Muscle of leg (tissue), 16 donors: ENCODE measurements at places on chromosomes 2 and 18. TPM values are rescaled to one million over a fixed set of nuclear protein-coding genes. Genes with fewer than 3 reads are reported as not detected.

DNA sequence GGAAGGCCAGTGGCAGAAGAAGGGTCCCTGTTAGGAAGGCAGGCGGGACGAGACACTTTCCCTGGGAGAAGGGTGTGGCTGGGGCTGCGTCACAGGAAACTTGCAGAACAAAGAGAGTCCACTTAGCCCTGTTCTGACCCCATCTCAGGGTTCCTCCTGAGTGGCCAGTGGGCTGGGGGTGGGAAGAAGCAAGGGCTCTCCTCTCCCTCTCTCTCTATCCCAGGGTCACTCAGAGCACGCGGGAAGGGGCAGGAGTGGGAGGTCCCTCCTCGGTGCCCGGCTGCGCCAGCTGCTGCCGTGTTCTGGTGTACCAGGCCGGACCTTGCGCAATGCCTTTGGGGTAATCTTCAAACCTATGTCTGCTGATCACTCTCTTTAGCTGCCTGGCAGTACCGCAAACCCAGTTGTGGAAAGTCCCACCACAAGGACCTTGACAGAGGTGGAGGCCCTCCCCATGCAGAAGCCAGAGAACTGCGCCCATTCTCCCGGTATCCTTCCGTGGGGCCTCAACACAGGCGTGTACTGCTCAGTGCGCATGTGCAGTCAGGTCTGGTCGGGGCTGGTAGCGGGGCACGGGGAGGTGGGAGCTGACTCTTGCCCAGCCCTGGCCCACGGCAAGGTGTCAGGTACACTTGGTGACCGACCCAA is 47.8 kb upstream of the ST3GAL5 start:
- no peaks in the 10 kb centered on the region for H3K36me3 ChIP-seq
- no peak for DNase-seq

GRCh38 chr2:85434696-85435095 is 16.2 kb downstream of the SH2D6 start:
- peaks cover 84% of the 10 kb centered on the region for H3K4me1 ChIP-seq
- no peak overlapping the region for H3K4me3 ChIP-seq
- H3K36me3 ChIP-seq = no peaks in the 10 kb centered on the region
- no peak for DNase-seq

Gene SLC14A1
- polyA plus RNA-seq = 1.5 TPM

Gene TNFAIP6
- 14.3 TPM for polyA plus RNA-seq

Gene PLCD4
- polyA plus RNA-seq = 58.5 TPM

- no peak for DNase-seq
- H3K4me1 ChIP-seq = no peaks in the 10 kb centered on the region
- H3K27ac ChIP-seq = no peak overlapping the region
- H3K36me3 ChIP-seq = no peaks in the 10 kb centered on the region
- no peak overlapping the region for H3K4me3 ChIP-seq
Measured at GRCh38 chr18:45662468-45662867, 47.2 kb downstream of the SLC14A2 start.

- no peaks in the 10 kb centered on the region for H3K27me3 ChIP-seq
- H3K27ac ChIP-seq = no peak overlapping the region
- H3K36me3 ChIP-seq = no peaks in the 10 kb centered on the region
- no peak overlapping the region for H3K4me3 ChIP-seq
- H3K4me1 ChIP-seq = no peaks in the 10 kb centered on the region
- no peak for DNase-seq
Measured at GRCh38 chr18:54323970-54324369, 33.7 kb downstream of the STARD6 start.

Gene AFF3
- polyA plus RNA-seq = 3.7 TPM

DNA sequence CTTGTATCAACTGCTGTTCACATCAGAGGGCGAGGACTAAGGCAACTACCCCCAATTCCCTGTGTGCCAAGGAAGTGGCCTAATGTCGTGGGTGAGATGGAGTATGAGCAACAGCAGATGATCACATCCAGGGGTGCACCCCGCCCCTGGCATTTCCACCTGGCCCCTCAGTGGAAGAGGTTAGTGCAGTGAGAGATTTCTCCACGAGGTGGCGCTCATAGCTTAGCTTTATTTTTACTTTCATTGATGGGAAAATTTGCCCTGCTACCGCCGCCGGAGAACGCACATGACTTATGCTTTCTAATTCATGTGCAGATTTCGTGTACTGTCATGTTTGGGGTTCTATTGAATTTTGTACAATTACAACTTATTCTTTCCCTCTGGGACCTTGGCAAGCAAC is 470.6 kb upstream of the MEX3C start:
- H3K27ac ChIP-seq = no peak overlapping the region
- peak; percentile 52 for DNase-seq
- H3K36me3 ChIP-seq = no peaks in the 10 kb centered on the region
- no peak overlapping the region for H3K4me3 ChIP-seq
- no peaks in the 10 kb centered on the region for H3K27me3 ChIP-seq
- peaks cover 3% of the 10 kb centered on the region for H3K4me1 ChIP-seq

GRCh38 chr2:66364495-66365333 is 70.2 kb upstream of the MEIS1 start:
- H3K36me3 ChIP-seq = no peaks in the 10 kb centered on the region
- no peaks in the 10 kb centered on the region for H3K4me1 ChIP-seq
- no peaks in the 10 kb centered on the region for H3K27me3 ChIP-seq
- H3K27ac ChIP-seq = peak overlapping the region; percentile 9

DNA sequence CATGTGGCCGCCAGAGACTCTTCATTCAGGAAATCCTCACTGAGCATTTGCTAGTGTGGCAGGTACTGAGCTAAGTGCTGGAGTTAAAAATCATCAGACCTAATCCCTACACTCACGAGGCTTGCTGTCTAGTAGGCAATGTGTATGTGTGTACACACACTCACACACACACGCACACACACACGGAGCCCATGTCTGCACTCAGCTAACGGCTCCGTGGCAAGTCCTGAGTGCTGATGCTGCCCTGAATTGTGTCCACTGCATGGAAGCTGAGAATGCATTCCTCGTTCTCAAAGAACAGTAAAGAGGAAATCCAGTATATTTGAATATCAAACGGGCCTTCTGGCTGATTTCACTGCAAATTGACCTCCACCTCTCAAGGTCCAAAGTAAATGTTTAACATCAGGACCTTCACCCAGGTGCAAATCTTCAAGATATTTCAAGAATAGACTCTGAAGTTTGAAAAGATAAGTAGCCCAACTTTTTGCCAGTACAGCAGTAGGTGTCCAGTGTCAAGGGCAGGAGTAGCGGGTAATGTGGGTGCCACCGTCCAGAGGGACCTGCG is 136.1 kb upstream of the TTC39C start:
- H3K36me3 ChIP-seq = no peaks in the 10 kb centered on the region
- H3K27me3 ChIP-seq = peaks cover 8% of the 10 kb centered on the region
- no peak overlapping the region for H3K4me3 ChIP-seq
- DNase-seq = no peak
- no peak overlapping the region for H3K27ac ChIP-seq

- no peak for DNase-seq
- no peak overlapping the region for H3K27ac ChIP-seq
- no peaks in the 10 kb centered on the region for H3K27me3 ChIP-seq
- no peaks in the 10 kb centered on the region for H3K36me3 ChIP-seq
- H3K4me1 ChIP-seq = no peaks in the 10 kb centered on the region
- H3K4me3 ChIP-seq = no peak overlapping the region
Measured at GRCh38 chr18:63869374-63869773, 18.1 kb upstream of the SERPINB2 start.

Gene APCDD1
- 8.3 TPM for polyA plus RNA-seq

GRCh38 chr2:181846399-181847197 is 44.9 kb upstream of the ITPRID2 start:
- no peaks in the 10 kb centered on the region for H3K36me3 ChIP-seq
- H3K4me1 ChIP-seq = no peaks in the 10 kb centered on the region
- no peak for DNase-seq
- H3K4me3 ChIP-seq = no peak overlapping the region
- no peak overlapping the region for H3K27ac ChIP-seq

DNA sequence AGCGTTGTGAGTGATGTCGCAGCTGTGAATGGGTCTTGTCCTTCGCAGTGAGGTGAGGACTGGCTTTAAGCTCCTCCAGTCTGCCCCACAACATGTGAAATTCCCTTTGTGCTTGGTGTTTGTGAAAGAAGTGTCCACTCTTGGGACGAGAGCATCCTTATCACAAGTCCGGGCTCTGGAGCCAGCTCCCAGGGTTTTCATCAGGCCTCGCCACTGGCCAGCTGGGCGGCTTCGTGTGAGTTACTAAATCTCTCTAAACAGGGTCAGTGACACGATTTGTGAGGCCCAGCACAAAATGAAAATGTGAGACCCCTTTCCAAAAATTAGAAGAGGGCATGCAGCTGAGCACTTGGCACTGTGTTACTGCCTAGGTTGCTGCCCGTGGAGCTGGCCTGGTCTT is 115.9 kb downstream of the VAPA start:
- peaks cover 13% of the 10 kb centered on the region for H3K4me1 ChIP-seq
- no peak overlapping the region for H3K4me3 ChIP-seq
- no peaks in the 10 kb centered on the region for H3K27me3 ChIP-seq
- no peak for DNase-seq
- no peak overlapping the region for H3K27ac ChIP-seq

- H3K4me3 ChIP-seq = no peak overlapping the region
- peak; percentile 26 for DNase-seq
- no peaks in the 10 kb centered on the region for H3K36me3 ChIP-seq
- H3K4me1 ChIP-seq = no peaks in the 10 kb centered on the region
Measured at GRCh38 chr2:176682278-176682677, 413.0 kb downstream of the MTX2 start.

- H3K27me3 ChIP-seq = no peaks in the 10 kb centered on the region
- DNase-seq = peak; percentile 73
- no peaks in the 10 kb centered on the region for H3K4me1 ChIP-seq
- no peak overlapping the region for H3K4me3 ChIP-seq
- no peaks in the 10 kb centered on the region for H3K36me3 ChIP-seq
Measured at GRCh38 chr18:6150430-6150829, 255.1 kb upstream of the TMEM200C start.

DNA sequence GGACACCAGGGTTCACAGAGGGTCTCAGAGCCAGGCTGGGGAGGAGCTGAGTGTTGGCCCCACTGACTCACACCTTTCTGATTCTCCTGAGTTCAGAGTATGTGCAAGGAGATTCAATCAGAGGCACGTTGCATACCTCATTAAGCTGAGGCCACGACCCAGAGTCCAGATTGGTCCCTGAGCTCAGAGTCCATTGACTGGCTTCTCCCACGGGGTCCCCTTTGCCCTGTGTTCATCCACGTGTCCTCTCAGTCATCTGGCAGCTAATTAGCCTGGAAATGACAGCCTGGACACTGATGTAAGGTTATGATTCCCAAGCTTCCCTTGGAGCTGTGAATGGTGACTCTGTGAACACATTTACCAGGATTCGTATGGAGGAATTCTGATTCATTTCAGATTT is 267.2 kb downstream of the SH3BP4 start:
- no peak overlapping the region for H3K4me3 ChIP-seq
- H3K27me3 ChIP-seq = peaks cover 2% of the 10 kb centered on the region
- H3K4me1 ChIP-seq = no peaks in the 10 kb centered on the region
- DNase-seq = no peak
- no peak overlapping the region for H3K27ac ChIP-seq
- no peaks in the 10 kb centered on the region for H3K36me3 ChIP-seq

Gene KLHL14
- polyA plus RNA-seq = 0.56 TPM

- H3K4me1 ChIP-seq = peaks cover 2% of the 10 kb centered on the region
- H3K27me3 ChIP-seq = no peaks in the 10 kb centered on the region
- peak; percentile 37 for DNase-seq
- H3K4me3 ChIP-seq = no peak overlapping the region
- H3K27ac ChIP-seq = peak overlapping the region; percentile 40
Measured at GRCh38 chr2:11292464-11293255, 51.8 kb downstream of the ROCK2 start.
